ENCODE measurements at places on chromosomes 6 and 20.

GRCh38 chr6:90253631-90254030 is 43.0 kb downstream of the BACH2 start:
- no peak for DNase-seq

GRCh38 chr6:148044261-148044751 is 298.3 kb upstream of the SASH1 start:
- no peak for DNase-seq

- no peak for DNase-seq
Measured at GRCh38 chr6:89999154-89999553, 104.9 kb downstream of the GJA10 start.

- no peak for DNase-seq
Measured at GRCh38 chr6:41724586-41725501, 10.6 kb downstream of the TFEB start.

GRCh38 chr6:7166410-7167293 is 58.9 kb downstream of the RREB1 start:
- DNase-seq, result no peak

DNA sequence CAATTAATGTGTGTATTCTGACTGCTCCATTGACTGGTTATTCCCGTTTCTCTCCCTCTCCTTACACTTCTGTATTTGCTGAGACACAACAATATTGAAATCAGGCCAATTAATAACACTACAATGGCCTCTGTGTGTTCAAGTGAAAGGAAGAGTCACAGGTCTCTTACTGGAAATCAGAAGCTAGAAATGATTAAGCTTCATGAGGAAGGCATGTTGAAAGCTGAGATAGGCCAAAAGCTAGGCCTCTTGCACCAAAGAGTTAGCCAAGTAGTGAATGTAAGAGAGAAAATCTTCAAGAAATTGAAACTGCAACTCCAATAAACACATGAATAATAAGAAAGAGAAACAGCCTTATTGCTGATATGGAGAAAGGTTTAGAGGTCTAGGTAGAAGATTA is 489.5 kb upstream of the CITED2 start:
- no peak for DNase-seq

- no peak for DNase-seq
Measured at GRCh38 chr6:170165471-170166117, 125.3 kb downstream of the DLL1 start.

GRCh38 chr6:12313992-12314589 is 23.9 kb downstream of the EDN1 start:
- no peak for DNase-seq

DNA sequence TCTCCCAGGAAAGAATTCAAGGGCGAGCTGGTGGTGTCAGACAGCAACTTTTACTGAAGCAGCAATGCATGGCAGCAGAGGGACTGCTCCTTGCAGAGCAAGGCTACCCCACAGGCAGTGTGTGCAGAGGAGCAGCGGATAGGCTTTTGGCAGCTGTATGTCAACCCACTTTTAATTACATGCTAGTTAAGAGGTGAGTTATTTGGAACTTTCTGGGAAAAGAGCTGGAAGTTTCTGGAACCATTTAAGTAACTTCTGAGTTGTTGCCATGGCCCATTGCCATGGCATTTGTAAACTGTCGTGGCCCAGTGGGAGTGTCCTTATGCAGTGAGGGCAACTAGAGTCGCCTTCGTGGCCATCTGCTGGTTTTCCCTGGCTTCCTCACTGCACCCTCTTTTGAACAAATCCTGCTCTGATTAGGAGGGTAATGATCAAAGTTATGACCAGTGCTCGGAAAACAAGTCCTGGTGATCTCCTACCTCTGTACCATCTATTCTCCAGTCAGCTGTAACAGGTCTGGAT is 34.0 kb downstream of the BPIFB4 start:
- DNase-seq, result no peak

DNA sequence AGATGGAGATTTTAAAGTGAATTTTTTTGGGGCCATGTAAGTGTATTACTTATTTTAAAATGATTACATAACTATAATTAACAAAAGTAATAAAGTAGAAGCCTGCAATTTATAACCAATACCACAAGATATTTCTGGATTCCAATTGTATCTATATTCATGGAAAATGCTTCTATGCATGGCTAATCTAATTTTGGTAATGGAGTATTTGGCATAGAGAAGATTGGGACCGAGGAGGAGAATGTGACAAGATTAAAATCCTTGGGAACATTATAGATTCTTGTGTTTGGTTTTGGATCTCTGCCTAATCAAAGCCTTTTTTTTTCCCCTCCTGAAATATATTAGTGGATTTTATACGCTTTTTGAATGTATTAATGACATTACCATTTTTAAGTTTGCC is 12.9 kb upstream of the TMX4 start:
- DNase-seq, result no peak

DNA sequence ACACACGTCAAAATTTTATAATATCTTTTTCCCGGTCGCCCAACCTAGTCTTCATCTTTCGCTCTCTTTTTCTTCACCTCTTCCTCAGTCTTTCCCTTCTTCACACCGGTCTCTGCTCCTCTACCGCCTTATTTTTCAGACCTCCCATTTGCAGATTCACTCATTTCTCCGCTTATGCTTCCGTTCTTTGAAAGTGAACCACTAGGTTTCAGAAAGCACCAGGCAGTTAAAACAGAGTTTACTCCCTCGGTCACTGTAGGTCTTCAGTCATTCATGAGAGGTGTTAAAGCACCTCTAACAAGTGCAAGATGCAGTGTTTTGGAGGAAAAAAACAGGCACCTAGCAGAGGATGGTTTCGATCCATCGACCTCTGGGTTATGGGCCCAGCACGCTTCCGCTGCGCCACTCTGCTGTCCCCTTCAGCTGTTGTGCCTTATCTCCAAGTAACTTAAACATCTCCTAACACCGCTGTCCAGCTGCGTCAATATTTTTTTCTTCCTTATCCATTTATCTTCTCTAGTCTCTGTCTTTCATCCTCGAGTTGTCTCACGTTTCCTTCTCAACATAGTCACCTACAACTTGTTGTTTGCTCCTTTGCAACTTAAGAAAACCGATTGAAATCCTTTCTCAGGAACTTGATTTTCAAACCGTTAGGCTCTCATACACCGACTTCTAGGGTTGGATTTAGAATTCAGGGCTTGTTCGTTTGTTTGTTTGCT is 119.7 kb upstream of the ZNF184 start:
- peak; percentile 65 for DNase-seq

GRCh38 chr6:157631412-157631811 is 191.6 kb upstream of the SNX9 start:
- no peak for DNase-seq

DNA sequence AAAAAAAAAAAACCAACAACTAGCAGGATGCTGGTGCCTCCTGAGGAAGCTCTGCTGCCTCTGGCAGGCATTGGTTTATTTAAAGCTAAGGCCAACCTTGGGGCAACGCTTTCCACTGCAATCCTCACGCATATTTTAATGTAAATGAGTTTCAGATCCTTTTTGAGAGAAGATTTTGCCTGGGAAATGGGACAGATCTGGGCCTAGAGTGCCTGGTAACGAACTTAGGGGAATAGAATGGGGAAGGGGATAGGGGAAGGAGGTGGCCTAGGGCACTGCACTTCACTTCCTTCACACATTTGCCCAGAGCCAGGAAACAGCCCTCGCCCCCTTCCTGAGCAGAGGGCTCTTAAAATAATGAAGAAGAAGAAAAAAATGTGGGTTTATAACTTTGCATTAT is 132.7 kb upstream of the TMEM170B start:
- DNase-seq, result no peak

DNA sequence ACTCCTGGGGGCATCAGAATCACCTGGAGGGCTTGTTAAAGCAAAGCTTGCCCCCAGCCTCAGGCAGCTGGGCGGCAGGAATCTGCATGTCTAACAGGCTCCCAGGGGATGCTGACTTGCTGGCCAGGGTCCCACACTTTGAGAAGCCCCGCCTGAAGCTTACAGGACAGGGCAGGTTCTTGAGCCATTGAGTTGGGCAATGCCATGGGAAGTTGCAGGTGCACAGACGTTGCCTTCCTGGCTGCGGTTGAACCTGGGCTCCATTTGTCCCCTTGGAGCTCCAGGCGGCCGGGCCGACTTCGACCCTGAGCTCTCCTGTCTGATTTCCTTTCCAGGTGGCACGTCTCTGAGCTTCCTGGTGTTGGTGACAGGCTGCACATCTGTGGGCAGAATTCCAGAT is 46.8 kb downstream of the SYNJ2 start:
- no peak for DNase-seq

DNA sequence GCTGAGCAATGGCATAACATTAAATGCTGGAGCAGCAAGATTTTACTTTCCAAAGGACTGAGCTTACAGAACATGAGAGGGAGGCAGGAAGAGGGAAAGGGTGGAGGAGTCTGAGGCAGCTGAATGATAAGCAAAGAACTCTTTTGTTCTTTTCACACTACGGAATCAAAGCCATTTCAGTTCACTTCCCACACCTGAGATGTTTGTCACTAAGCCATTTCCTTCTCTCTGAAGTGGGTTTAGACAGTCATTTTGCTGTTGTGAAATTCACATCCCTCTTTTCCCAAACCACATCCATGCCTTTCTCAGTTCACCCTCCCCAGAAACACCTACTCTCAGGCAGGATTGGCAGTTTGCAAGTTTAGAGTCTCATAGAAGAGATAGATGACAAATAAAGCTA is 267.9 kb downstream of the ADGRG6 start:
- no peak for DNase-seq

- no peak for DNase-seq
Measured at GRCh38 chr6:43983191-43983590, 144.1 kb downstream of the MRPL14 start.

DNA sequence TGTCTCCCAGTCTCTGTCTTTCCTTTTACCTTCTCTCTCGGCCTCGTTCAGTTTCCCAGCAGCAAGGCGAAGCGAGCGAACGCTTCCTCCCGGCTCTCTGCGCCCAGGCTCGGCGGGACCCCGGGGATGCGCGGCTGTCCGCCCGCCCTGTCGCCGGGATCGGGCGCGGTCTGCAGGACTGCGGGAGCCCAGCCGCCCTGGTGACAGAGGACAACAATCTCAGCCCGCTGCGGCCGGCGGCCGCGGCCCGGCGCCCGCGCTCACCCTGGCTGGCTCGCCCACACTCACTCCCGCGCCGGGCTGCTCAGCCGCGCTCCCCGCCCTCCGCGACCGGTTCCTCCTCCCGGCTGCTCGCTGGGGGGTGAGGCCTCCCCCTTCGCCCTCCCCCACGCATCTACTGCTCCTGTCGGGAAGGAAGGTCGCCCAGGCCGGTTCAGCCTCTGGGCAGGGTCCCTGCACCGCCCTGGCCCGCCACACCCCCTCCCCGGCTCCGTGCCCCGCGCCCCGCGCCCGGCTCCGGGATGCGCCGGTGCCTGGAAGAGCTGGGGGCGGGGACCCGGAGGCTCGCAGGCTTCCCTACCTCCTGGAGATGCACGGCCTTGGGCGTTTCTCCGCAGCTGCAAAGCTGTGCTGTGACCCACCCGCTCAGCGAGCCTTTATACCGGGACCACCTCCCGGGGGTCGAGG is 410 bp downstream of the SYNE1 start:
- no peak for DNase-seq

GRCh38 chr6:63926258-63926780 is 290.7 kb downstream of the PHF3 start:
- no peak for DNase-seq

DNA sequence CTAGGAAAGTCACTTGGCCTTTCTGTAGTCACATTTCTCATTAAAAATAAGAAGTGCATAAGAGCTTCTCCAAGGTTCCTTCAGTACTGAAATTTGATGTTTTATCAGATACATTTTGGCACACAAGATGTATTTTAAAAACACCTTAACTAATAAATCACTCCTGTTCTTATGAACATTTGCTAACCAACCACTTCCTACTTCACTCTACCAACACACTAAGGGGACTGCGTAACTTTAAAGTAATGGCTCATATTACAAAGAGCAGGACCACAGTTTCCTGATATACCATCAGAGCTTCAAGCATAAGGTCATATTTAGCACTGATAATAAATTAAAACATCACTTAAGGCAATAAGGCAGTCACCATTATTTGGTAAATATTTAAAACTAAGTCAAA is 104.4 kb downstream of the RALGAPA2 start:
- DNase-seq, result no peak

GRCh38 chr6:32118782-32119628 is 9.0 kb downstream of the ATF6B start:
- DNase-seq, result peak; percentile 45

GRCh38 chr6:108518714-108519576 is 41.8 kb upstream of the FOXO3 start:
- no peak for DNase-seq

- no peak for DNase-seq
Measured at GRCh38 chr20:40535816-40536215, 153.2 kb downstream of the MAFB start.

- DNase-seq, result no peak
Measured at GRCh38 chr20:23532533-23532932, 35.8 kb downstream of the CST9L start.

DNA sequence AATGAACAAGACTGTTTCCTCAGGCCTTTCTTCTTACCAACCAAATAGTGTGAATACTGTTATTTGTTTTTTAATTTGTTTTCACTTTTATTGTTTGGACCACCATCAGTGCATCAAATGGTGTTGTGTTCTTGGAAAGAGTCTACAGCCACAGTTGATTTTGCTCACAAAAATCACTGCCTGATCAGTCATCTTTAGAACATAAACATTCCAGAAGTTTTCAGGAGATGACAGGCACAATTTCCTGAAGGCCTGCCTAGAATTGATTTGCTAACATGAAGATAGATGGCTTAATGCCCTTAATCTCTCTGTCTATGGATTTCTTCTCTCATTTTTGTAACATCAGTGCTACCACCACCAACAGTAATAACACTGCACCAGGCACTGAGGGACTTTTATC is 13.5 kb downstream of the IL22RA2 start:
- no peak for DNase-seq

GRCh38 chr6:44045672-44046015 is 81.6 kb downstream of the MRPL14 start:
- no peak for DNase-seq

GRCh38 chr20:10637563-10637962 is 36.2 kb downstream of the JAG1 start:
- DNase-seq, result no peak

GRCh38 chr6:6597682-6598081 is 9.2 kb downstream of the LY86 start:
- no peak for DNase-seq

- no peak for DNase-seq
Measured at GRCh38 chr20:44952731-44953130, 7.5 kb downstream of the TOMM34 start.

GRCh38 chr6:114995526-114995925 is 652.7 kb upstream of the HS3ST5 start:
- no peak for DNase-seq

- DNase-seq, result no peak
Measured at GRCh38 chr20:16601047-16601446, 27.8 kb upstream of the KIF16B start.

- no peak for DNase-seq
Measured at GRCh38 chr20:5331340-5331739, 14.6 kb upstream of the PROKR2 start.

DNA sequence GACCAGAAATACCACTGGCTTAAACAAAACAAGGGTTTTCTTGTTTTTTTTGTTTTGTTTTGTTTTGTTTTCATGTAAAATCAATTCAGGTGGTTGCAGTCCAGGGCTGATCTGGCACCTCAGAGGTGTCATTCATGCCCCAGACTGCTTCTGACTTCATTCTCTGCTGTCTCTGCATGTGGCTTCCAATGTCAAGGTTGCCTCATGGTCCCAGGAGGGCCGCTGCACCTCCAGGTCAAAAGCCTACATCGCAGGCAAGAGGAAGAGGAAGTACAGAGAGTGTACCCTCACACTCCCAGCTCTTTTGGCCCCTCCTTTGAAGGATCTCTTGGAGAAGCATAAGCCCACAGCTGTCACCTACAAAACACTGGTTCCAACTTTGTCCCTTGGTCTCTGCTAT is 1.4 kb upstream of the BTN3A1 start:
- DNase-seq, result no peak

- DNase-seq, result no peak
Measured at GRCh38 chr6:5367510-5367909, 106.2 kb downstream of the FARS2 start.

All from stimulated activated CD4-positive, alpha-beta T cell treated with anti-CD3 and anti-CD28 coated beads, Interleukin-12 subunit alpha, Interleukin-12 subunit beta, amount 100 ng/mL, for 48 hours (primary cell).